ENCODE measurements at places on chromosomes 2 and 18.

DNA sequence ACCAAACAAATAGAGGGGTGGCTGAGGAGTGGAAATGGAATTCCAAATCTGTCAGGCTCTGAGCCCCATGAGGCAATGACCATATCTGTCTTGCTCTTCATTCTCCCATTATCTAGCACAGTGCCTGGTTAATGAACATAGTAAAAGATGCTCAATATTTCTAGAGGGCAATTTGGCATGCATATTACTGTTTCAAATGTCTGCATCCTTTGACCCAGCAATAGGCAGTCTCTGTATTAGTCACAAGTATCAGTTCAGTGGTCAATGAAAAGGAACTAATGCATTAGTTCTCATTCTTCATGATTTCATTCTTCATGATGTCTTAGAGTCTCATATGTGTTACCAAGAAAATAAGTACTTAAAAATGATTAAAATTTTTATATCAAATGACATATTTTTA, 28.4 kb upstream of the MALL start:
- no peak for DNase-seq

GRCh38 chr2:203870481-203870880, 2.9 kb downstream of the CTLA4 start:
- no peak for DNase-seq

- DNase-seq: no peak
These were observed 219.2 kb downstream of the IRS1 start for GRCh38 chr2:226580403-226580802.

- peak; percentile 63 for DNase-seq
These were observed 800 bp downstream of the RPRM start for GRCh38 chr2:153477636-153478288.

DNA sequence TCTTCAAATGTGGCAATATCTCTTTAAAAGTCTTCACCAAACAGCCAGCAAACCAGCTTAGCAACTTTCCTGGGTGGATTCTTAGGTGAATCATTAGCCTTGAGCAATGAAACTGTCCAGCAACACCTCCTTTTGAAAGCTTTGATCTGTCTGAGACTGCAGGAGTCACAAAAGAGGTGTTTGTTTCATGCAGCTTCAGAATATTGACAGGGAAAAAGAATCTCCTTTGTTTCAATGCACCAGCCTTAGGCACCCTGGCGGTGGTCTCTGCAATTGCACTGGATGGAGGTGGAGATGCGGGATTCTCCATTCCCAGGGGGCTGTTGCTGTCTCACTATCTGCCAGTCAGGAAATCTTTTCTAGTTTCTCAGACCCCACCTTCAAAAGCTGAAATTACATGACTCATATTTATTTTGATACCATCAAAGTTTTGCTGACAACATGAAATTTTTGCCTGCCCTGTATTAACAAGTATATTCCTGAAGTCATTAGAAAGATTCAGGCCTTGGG, 76.0 kb upstream of the DSG1 start:
- DNase-seq: no peak

- DNase-seq: no peak
These were observed 874.3 kb upstream of the ZEB2 start for GRCh38 chr2:145394181-145394580.
